ENCODE measurements at places on chromosomes 1 and 21.

DNA sequence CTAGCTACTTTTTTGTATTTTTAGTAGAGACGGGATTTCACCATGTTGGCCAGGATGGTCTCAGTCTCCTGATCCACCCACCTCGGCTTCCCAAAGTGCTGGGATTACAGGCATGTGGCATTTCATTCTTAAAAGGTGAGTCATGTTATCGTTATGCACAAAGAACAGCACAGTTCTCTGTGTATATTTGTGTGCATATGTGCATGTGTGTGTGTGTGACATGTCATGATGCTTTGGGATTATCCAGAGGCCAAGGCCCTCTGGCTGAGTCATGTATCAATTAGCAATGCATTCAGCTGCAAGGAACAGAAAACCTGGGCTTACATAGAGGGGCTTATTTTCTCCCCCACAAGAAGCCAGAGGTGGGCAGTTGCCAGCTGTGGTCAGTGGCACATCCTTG is 301.7 kb upstream of the KAZN start:
- DNase-seq, result no peak

GRCh38 chr1:114331936-114332335 is 178.3 kb upstream of the SYT6 start:
- DNase-seq, result no peak

GRCh38 chr1:229620876-229621275 is 5.0 kb downstream of the TAF5L start:
- no peak for DNase-seq

- DNase-seq, result no peak
These were observed 15.3 kb downstream of the RAB4A start for GRCh38 chr1:229286099-229286766.

Measured in DMS 273 treated with DMSO at 0.1 percent for 48 hours (cell line).